ENCODE measurements at places on chromosomes 1 and 21.

- no peak for DNase-seq
Measured at GRCh38 chr1:5690898-5691297, 301.3 kb downstream of the NPHP4 start.

GRCh38 chr1:9413877-9414213, 121.2 kb downstream of the SPSB1 start:
- no peak for DNase-seq

- no peak for DNase-seq
Measured at GRCh38 chr1:201841265-201841912, 12.4 kb downstream of the IPO9 start.

DNA sequence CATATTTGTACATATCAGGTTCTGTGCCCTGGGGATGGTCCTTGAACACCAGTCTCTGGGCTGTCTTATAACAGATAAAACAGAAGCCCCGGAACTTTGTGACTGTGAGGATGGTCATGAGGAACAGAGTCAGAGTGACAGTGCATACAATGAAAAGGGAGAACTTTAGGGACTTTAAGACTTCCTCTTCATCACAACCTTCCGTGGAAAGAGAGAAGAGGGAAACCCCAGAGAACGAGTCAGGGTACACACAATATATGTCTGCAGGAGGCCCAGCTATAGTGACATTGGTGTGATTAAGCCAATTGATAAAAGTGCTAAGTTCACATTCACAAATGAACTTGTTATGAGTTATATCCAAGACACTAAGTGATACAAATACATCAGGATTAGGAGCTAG, 32.1 kb downstream of the TLR5 start:
- DNase-seq: no peak

- no peak for DNase-seq
Measured at GRCh38 chr1:48207536-48208075, 14.9 kb upstream of the SLC5A9 start.

DNA sequence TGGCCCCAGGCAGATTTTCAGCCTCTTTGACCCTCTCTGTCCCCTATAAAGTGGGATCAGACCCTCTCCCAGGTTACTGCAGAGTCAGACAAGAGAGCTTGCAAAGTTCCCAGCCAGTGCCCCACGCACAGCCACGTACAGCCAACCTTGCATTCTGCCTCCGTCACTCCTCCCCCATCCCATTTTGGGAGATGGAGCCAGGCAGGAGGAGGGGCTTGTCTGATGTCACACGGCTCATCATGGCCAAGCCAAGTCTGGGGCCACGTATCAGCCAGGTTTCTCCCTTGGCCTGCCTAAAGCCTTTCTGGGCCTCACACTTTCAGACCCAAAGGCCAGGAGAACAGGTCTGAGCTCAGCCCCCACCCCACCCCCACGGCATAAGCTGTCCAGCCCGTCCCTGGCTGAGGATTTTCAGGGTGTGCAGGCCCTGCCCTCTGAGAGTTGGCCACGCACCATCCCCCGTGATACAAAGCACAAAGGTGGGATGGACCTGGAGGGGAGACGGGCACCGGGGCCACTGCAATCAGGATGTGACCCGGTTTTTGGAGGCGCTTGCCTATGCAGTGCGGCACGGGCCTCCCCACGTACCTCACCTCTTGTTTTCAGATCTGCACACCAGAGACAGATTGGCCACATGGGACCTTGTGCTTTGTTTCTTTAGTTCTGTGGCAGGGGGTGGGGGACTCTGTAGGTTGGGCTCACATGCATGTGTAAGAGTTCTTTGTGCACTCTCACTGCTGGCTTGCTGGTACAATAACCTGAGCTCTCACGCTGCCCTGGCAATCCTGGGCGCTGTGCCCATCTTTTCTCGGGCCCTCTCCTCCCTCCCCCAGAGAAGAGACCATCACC, 47.6 kb downstream of the TRIM11 start:
- no peak for DNase-seq

DNA sequence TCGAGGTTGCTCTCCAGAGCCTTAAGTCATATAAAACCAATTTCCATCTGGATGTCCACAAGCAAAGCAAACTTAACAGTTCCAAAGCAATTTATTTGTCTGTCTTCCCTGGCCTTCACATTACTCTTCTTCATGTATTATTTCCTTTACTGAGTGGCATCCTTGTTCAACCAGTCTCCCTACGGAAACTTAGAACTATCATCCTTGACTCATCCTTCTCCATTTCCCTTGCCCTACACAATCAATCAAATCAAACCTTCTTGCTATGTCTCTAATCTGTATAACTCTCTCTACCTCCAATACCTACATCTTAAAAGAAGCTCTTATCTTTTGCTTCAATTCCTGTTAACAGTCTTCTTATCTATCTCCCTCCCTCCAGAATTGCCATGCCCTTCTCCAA, 25.4 kb downstream of the EGLN1 start:
- no peak for DNase-seq
